ENCODE measurements at places on chromosomes 11 and 22.

DNA sequence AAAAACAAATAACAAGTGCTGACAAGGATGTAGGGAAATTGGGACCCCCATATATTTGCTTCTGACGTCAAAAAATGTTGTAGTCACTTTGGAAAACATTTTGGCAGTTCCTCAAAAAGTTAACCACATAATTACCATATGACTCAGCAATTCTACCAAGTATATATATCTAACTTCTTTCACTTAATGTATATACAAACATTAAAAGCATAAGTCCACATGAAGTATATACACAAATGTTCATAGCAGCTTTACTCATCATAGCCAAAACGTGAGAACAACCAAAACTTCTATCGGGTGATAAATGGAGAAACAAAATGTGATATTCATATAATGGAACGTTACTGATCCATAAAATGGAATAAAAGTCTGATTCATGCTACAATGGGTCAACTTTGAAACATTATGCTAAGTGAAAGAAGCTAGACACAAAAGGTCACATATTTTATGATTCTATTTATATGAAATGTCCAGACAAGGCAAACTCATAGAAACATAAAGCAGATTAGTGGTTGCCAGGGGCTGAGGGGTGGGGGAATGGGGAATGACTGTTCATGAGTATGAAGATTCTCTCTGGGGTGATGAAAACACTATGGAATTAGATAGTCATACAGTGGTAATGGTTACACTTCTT is 48.7 kb upstream of the TEAD1 start:
- DNase-seq: no peak

DNA sequence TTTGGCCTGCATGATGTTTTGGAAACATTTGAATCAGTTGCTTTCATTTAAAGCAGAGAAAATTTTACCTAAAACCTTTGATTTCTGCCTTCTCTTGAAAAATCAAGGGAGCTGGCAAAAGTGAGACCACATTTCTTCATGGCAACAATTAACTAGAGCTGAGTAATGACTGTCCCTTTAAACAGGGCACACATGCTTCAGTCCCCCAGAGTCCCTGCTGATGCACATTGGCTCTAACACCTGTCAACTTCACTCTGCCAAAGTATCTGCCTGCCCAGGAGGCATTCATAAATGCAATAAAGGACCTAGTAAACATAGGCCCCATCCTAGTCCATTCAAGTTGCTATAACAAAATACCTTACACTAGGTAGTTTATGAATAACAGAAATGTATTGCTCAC is 87.1 kb upstream of the LDLRAD3 start:
- no peak for DNase-seq

DNA sequence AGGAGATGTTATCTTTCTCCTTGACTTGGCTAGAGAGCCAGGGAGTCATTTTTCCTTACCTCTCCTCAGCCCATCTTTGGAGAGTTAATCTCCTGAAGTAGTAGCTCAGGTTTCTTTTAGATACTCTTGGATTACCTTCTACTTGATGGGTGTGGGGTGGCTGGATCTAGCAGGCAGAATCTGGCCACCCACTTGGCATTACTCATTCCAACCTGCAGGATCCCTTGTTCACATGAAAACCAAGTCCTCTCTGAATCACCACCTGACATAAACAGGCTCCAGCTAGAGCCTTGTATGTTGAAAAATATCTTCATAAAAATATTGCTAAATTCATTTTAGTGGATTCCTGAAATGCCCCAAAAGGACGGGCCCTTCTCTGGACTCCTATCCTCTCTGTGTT is 250.6 kb upstream of the PLET1 start:
- DNase-seq: no peak

GRCh38 chr11:73072935-73073481 is 69.1 kb downstream of the FCHSD2 start:
- DNase-seq: no peak

DNA sequence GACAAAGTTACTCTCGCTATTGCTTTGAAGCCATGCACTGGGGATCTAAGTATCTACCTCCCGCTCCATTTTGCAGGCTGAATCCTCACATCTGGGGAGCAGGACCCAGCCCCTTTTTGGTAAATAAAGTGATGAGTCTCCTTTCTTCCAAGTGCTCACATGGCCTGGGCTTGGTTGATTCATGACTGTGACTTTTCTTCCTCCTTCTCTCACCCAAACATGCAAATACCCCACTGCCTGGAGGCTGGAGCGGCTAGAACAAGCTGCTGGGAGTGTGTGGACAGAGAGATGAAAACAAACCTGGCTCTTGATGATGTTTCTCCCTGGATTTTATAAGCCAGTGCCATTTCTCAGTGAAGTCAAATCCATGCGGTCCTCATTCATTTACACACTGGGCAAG is 72.7 kb downstream of the TRIM29 start:
- no peak for DNase-seq
